ENCODE measurements at places on chromosomes 5 and 9.

GRCh38 chr5:78004559-78004958, 228.4 kb upstream of the TBCA start:
- DNase-seq, result no peak

DNA sequence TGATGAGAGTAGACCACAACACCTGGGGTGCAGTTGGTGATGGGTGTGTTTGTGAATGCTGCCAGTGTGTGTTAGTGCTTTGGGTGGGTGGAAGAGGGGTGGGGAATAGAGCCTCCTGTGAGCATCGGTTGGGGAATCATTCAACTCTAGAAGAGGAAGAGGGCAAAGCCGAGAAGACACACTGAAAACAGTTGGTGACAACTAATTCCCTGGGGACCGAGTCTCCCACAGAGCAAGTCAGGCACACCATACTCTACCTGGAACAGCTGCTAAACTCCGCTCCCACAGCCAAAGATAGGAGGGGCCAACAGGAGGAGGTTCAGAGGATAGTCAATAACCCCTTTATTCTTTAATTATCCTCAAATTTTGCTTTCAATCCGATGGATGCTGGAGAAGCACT, 1.6 kb upstream of the ARHGEF39 start:
- no peak for DNase-seq

GRCh38 chr5:122259995-122260394, 52.0 kb upstream of the SNCAIP start:
- DNase-seq, result no peak

- DNase-seq, result no peak
These were observed 58.0 kb upstream of the ANKRD55 start for GRCh38 chr5:56291079-56291643.

DNA sequence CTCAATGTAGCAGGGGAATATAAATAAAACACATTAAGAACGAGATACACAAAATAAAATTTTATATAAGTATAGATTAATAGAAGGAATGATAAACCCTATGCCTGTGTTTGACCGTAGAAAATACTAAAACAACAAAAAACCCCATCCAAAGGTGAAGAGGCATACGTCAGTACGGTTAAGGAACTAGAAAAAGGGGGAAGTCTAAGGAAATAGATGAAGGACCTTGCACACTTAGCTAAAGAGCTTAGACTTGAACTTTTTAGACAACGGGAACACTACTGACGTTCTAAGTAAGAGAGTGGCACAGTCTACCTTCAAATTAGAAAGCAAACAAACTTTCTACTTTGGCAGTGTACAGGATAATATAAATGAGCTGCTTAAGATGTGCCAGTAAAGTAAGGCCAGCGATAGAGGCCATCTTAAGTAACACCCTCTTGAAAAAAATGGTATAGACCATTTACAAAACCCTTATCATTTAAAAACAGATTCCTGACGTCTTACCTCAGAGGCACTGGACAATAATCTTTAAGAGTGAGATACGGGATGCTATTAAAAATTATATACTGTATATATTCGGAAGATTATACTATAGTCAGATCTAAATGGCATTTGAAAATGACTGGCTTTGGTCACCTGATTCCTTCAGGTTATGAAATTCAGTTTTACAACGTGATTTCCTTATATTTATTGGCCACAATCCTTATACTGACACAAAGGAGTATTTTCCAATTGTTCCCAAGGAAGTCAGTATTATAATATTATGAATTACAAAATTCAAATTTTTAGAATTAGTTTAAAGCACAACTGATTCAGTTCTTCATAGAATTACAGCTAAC, 8.5 kb downstream of the PANK3 start:
- DNase-seq, result no peak

- DNase-seq, result no peak
These were observed 5.9 kb upstream of the MAPK9 start for GRCh38 chr5:180297587-180298282.

DNA sequence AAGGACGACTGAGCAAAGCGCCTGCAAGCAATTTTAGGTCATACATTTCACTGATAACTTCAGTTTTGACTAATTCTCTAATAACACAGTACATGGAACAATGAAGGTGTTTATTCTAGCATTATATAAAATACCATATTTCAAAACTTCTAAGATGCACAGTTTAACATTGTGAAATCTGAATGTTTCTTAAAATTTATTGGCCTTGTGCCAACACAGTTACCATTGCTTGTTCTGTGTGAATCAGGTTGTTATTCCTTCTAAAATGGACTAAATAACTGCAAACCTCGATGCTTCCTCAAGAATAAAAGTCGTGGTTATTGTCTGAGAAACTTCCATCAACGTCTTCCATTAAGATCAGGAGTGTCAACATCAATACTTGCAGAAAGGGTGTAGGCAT, 8.0 kb downstream of the MCC start:
- DNase-seq, result no peak

DNA sequence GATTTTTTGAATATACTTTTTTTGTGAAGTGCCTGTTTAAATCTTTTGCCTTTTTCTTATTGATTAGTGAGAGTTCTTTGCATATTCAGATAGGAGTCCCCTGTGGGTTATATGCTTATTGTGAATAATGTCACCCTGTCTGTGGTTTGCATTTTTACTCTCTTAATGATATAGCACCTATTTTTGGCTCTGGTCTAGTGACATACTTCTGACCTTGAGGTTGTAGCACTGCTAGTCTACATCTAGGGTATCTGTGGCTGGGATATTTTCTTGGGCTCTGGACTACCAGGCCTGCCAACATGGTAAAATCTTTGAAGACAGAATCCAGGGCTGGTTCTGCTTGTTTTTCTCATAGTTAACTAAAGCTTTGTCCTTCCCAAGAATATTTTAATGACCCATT, 13.5 kb upstream of the NKX2-5 start:
- DNase-seq, result no peak

GRCh38 chr5:159310511-159310910, 19.8 kb downstream of the IL12B start:
- DNase-seq, result no peak

- no peak for DNase-seq
These were observed 11.6 kb upstream of the ABL1 start for GRCh38 chr9:130823435-130823834.

- no peak for DNase-seq
These were observed 417.0 kb downstream of the ARHGEF28 start for GRCh38 chr5:74042959-74043358.

- no peak for DNase-seq
These were observed 112.3 kb downstream of the PCSK1 start for GRCh38 chr5:96320797-96321196.

DNA sequence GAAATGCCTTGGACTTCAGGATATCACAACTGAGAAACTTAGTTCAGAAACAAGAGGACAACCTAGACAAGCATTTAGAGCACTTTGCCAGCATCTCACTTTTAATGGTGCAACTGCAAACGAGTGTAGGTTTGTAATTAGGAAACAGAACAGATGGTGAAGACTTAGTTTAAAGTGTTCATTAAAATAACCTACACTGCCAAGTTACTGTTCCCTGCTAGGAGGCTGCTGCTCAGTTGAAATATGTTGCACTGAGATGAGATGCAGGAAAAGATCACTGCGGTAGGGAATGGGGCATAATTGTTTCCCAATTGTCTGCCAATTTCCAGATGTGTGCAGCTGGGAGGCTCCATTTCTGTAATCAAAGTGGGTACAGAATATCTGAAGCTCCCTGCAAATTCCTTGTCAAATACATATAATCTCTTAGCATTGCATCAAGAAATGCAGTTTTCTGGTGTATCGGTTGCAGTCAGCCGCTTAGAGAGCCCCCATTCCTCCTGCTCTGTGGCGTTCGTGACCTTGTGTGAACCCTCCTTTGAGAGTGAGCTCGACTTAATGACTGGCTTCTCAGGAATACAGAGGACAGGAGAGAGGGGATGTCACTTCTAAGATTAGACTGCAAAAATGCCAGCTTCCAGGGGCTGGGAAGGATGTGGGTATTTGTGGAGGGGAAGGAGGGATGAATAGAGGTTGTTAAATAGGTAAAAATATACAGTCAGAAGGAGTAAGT, 448.9 kb downstream of the MED10 start:
- no peak for DNase-seq

GRCh38 chr9:5624655-5625054, 4.3 kb upstream of the RIC1 start:
- no peak for DNase-seq

DNA sequence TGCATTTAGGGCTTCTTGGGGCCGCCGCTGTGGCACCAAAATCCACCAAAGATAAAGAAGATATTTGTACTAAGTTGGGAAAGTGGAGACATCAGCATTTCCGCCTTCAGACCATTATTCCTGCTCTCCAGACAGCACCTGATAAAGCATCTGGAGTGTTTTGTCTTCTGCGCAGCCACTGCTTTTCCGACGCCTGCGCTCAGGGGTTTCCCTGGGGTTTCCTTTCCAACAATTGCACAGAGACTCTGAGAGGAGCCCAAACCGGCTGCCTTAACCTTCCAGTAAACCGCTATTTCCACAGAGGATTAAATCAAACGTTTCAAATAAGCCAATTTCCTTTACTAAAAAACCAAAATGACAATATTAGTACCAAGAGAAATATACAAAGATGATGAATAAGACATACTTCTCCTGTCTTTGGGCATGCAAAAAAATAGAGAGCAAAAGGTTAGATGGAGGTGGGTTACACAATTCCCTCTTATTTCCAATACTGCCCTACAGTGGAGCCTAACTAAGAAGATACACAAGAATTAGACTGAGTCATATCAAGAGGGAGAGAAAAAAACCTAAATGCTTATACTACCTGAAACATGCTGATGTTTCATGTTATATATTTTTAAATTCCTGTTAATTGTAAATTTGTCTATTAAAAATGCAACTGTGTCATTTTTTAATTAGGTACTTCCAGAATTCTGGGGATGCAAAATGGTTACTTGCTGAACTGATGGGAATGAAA, 98.4 kb downstream of the MAPKAP1 start:
- no peak for DNase-seq

DNA sequence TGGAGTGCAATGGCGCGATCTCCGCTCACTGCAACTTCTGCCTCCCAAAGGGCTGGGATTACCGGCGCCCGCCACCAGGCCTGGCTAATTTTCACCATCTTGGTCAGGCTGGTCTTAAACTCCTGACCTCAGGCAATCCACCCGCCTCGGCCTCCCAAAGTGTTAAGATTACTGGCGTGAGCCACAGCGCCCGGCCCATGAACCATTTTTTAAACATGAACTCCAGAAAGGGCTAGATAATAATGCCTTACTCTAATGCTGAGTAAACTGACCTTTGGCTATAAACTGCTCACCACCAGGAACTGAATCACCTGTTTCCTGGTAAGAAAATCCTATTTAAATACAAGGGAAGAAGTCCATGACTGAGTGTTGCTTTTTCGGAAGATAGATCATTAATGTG, 23.2 kb upstream of the DAB2 start:
- DNase-seq, result no peak

- DNase-seq, result no peak
These were observed 62.6 kb upstream of the CEMIP2 start for GRCh38 chr9:71830929-71831328.

DNA sequence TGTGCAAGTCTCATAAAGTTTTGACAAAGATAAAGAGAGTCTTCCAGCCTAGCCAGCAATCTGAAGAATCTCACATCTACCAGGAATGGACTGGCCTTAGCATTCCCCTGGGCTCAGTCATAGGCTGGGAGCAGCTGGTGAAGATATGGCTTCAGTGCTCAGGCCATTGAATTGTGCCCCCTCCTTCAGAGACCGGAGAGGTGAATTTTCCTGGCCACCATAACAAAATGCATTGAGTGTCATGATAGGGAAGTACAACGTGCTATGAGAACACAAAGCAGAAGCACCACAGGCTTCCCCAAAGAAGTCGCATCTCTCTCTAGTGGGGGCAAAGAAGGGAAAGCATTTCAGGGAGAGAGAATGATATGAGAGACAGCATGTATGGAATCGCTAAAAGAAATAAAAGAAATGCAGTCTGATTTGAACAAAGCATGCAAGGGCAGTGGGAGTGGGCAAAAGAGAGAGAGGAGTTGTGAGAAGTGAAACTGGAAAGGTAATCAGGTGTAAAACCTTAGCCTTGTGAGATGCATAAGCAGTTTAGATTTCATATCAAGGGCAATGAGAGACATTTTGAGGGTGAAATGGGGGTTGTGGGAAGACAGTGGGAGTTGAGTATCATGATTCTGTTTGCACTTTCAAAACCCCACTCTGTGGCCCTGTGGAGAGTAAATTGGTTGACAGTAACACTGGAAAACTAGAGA, 57.1 kb upstream of the NMUR2 start:
- no peak for DNase-seq

DNA sequence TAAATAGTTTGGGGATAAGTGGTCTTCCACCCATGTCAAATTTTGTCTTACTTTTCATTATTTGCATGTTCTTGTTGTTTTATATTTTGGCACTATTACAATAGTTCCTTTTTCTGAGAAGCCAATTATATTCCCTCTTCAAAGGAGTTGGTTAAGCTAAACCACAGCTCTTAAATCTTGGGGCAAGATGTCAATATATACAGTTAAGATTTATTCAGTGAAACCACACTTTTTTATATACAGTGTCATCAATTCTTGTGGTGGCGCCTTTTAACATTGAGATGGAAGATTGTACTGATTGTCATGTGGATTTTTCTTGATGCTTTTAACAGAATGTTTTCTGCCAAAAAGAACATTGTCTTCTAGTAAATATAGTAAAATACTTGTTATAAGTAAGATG, 104.1 kb downstream of the MTREX start:
- no peak for DNase-seq

DNA sequence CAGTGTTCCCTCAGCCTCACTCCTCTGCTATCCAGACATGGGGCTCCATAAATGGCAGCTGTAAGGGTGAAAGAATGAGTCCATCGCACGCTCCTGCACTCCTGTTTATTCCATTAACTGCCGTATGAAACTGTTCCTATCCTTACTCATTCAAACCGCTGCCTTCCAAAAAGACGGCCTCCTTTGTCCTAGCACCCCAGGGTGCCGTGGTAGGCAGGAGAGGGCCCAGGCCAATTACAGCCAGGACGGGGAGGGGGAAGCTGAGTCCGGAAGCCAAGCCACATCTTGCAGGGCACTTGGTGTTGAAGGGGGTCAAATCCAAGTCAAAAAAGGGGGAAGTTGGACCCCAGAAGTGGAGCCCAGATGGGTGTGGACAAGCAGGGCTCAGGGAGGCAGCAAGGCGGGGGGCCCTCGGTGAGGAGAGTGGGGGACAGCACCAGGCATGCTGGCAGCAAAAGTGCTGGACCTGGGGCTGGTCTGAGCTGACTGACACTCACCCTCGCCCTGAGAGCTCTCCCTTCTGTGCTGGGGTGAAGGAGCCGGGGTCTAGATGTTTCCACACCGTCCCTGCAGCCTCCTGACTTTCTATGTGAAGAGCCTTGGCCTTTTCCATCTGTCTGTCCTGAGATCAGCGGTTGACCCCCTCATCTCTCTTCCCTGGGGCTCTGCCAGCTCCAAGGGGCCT, 63.3 kb downstream of the COL23A1 start:
- no peak for DNase-seq

DNA sequence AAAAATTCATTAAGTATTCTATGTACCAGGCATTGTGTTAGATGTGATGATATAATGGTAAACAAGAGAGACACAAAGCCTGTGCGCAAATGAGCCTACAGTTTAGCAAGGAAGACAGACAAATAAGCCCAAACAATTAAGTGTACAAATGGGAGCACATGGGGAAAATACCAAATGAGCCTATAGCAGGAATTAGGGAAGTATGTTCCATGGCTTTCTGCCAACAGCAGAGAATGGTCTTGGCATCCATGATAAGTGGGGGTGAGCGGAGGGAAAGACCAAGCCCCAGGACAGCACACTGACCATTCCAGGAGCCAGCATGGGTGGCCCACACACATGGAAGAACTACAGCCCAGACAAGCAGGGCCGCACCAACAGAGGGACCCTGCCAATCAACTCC, 369.7 kb downstream of the DEPDC1B start:
- DNase-seq, result no peak
